ENCODE measurements at places on chromosomes 2 and 18. TPM values are rescaled to one million over a fixed set of nuclear protein-coding genes. Genes with fewer than 3 reads are reported as not detected.

GRCh38 chr2:38830526-38831159, 45.1 kb downstream of the DHX57 start:
- no peak for DNase-seq

The NDC80 gene
- total RNA-seq, result 6.8 TPM

- DNase-seq, result no peak
Measured at GRCh38 chr18:24530630-24531111, 70.2 kb downstream of the HRH4 start.

The ZNF804A gene
- not detected for total RNA-seq

GRCh38 chr2:6975988-6976387, 58.8 kb downstream of the RNF144A start:
- DNase-seq, result no peak

- DNase-seq, result no peak
Measured at GRCh38 chr2:182717816-182718215, 1.8 kb downstream of the DNAJC10 start.

DNA sequence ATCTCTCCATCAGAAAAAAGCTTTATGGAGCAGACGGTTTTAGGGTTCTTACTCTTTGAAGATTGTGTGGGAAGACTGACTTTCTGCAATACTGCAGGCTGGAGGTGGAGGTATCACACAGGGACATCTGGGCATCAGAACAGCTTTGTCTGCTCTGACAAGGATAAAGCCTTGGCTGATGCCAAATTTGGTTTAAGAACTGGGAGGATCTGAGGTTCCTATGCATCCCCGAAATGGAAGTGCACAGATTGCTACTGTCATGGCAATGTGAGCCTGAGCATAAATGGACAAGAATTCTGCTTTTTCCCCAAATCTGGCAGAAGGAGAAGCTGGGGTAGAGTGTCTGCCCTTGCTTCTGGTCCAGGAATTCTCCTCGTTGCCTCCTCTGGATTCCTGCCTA, 424.3 kb downstream of the SLC4A3 start:
- no peak for DNase-seq

DNA sequence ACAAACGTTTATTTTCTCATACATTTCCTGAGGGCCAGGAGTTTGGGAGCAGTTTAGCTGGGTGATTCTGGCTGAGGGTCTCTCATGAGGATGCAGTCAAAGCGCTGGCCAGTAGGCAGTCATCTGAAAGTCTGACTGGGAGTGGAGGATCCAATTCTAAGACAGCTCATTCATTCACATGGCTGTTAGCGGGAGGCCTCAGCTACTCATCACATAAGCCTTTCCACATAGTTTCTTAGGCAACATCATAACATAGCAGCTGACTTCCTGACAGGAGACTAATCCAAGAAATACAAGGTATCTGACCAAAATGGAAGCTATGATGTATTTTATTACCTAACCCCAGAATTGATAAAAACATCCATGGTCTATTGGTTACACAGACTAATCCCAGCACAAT, 2.9 kb upstream of the MRPL44 start:
- DNase-seq, result no peak

DNA sequence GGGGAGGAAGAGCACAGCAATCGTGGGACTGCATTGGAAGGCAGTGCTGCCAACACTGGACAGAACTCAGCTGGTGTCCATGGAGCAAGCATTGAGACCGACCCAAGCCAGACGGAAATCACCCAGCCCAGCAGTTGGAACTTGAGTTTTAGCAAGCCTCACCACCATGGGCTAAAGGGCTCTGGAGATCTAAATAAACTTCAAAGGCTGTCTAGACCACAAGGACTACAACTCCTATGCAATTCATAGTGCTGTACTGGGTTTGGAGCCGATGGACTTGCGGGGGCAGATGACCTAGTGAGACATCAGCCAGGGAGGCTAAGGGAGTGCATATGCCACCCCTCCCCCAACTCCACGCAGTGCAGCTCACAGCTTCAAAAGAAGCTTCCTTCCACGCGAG, 243.6 kb upstream of the SLC39A10 start:
- DNase-seq, result no peak

DNA sequence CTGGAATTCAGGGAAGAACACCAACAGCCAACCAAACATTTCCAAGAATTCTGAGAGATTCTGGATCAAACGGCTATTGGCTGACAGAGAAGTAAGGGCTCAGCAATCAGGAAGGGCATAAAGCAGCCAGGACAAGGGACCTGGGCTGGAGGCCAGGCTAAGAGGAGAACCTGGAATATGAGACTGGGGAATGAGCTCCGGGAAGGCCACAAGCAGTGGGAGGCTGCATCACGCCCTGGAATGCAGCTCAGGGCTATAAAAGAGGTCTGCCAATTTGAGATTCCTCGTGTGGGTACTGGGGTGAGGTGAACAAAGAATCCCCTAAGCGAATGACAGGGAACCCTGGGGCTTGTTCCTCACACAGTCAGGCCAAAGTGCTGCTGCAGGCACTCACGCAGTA, 60.4 kb downstream of the ANO7 start:
- no peak for DNase-seq

DNA sequence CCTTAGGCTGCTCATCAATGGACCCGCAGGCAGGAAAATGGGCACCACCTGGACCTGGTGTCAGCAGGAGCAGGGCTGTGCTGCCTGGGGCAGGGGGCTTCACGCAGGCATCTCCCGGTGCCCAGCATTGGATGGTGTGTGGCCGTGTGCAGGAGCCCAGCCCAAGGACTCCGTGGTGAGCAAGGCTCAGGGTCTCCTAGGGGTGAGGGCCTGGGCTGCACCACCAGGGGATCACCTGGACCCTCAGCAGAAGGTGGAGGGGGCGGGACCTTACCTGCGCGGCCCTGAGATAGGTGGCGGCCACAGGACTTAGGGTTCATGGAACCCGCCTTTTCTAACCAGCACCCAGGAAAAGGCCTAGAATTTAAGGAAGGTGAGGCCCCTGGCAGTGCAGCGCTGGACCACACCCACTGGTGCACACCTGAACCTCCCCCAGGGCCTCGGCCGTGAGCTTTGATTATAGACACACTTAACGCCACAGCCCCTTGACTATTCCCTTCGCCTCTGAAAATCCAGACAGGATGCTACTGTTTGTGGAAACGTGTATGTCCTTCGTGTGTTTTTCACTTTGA, 89.0 kb downstream of the TMEM18 start:
- no peak for DNase-seq

- DNase-seq, result peak; percentile 89
Measured at GRCh38 chr2:8684878-8685696, 3.2 kb downstream of the ID2 start.

- peak; percentile 54 for DNase-seq
Measured at GRCh38 chr2:215816424-215816823, 196.9 kb downstream of the MREG start.

GRCh38 chr2:26299471-26300101, 46.4 kb upstream of the SELENOI start:
- peak; percentile 46 for DNase-seq

Measured in colonic mucosa (tissue), 4 donors.